ENCODE measurements at places on chromosomes 2 and 18.
A peak's percentile ranks its signal among the peaks of the same experiment; 100 is the strongest.

GRCh38 chr2:220224691-220225543, 597.5 kb downstream of the SLC4A3 start:
- DNase-seq: no peak

- no peak for DNase-seq
Measured at GRCh38 chr2:185255566-185255965, 483.0 kb upstream of the FSIP2 start.

- DNase-seq: no peak
Measured at GRCh38 chr2:3785220-3785889, 82.0 kb downstream of the DCDC2C start.

DNA sequence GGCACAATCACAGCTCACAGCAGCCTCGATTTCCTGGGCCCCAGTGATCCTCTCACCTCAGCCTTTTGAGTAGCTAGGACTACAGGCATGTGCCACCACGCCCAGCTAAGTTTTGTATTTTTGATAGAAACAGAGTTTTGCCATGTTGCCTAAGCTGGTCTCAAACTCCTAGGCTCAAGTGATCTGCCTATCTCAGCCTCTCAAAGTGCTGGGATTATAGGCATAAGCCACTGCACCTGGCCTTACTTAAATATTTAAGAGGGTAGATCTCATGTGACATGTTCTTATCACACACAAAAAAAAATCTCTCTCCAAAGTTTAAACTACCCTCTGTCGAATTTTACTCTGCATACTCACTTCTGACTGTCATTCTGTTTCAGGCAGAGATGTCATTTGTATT, 75.4 kb upstream of the CHRNA1 start:
- no peak for DNase-seq

DNA sequence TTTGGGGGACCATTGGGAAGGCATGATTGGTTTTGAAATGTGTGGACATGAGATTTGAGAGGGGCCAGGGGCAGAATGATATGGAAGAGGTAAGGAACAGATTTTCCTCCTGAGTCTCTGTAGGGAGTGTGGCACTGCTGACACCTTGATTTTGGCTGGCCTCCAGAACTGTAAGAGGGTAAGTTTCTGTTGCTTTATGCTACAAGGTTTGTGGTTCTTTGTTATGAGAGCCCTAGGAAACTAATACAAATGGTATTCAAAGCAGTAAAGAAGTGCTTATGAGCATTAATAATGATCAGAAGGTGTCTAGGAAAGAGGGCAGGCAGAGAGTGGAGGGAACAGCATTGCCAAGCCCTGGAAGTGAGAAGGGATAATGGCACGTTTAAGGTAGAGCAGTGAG, 574.3 kb upstream of the NXPH2 start:
- no peak for DNase-seq

GRCh38 chr18:68667121-68667520, 47.8 kb downstream of the TMX3 start:
- DNase-seq: no peak

GRCh38 chr18:61308004-61308403, 25.2 kb upstream of the CDH20 start:
- DNase-seq: no peak

DNA sequence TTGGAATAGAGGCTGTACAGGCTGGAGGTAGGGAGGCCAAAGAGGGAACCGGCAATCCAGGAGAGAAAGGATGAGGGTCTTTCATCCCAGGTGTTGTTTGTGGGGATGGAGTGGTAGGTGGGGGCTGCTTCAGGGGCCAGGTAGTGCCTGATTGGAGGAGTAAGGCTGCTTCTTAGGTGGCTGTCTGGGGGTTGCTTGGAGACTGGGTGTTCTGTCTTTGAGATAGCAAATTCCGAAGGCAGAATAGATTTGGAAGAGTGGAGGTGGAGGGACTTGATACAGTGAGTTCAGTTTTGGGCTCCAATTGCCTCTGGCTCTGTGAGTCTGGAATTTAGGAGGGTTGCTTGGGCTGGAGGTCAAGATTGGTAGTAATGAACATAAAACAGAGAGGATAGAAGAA, 5.9 kb downstream of the ZNF532 start:
- no peak for DNase-seq

DNA sequence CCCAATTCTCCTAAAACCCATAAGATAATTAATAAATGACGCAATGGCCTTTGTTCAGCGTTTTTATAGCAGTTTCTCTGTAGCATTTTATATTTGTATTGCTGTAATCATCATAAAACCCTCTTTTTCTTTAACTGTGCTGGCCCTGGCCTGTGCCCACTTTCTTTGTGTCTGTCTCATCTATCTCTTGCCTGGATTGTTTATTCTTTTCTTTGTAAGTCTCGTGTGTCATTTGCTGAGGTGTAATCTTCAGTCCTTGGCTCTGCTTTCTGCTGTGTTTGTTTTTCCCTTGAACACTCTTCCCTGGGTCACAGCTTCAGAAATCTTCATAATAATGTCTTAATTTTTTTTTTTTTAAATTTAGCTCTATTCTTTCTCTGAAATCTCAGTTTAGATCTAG, 525.8 kb upstream of the LINC00305 start:
- no peak for DNase-seq

DNA sequence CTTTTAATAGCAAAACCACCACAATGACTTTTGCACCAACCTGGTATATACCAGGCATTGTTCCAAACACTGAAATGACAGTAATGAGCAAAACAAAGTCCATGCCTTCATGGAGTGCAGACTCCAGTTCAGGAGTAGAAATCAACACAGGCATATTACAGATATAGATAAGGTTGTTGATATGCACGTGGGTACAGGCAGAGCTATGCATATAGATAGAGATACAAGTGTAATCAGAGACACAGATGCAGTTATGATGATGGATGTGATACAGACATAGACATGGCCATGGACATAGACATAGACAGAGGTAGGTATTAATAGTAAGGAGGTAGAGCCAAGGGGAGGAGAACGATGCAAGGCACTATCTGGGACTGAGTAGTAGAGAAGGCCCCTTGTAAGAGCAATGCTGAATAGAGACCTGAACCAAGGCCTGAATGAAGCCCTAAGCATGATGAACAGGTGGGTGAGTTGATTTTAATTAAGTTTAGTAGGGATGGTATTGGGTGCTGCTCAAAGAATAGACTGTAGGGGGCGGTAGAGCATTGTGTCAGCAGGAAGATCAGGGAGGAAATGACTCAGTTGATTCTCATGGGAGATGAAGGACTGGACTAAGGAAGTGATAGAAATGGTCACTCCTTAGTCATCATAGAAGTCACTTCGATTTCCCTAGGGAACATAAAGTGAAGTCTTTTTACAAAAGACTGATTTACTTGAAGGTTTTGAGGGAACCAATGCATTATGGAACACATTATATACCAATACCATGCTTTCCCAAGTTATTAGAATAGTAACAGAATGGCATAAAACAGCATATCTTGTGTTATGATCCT, 39.4 kb downstream of the CMPK2 start:
- peak; percentile 72 for DNase-seq

DNA sequence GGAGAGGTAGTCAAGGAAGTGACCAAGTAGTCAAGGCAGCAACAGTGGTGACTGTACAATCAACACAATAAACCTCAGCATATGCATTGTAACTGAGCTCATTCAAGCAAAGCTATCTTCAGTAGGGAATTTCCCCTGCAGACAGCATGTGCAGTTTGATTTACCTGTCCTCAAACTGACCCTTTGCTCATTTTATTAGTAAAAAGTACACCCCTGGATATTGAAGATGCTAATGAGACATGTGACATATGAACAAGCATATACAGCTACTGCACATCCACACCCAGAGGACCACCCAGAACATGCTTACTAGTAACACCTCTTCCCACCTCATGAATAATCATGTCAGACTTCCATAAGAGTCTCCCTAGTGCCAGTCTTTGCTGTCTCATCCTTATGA, 15.4 kb downstream of the C2orf81 start:
- no peak for DNase-seq

GRCh38 chr2:139544186-139544851, 764.1 kb upstream of the NXPH2 start:
- DNase-seq: no peak

GRCh38 chr18:33812186-33812585, 234.2 kb downstream of the ASXL3 start:
- no peak for DNase-seq

- DNase-seq: no peak
Measured at GRCh38 chr2:28568036-28568435, 72.2 kb downstream of the PLB1 start.

DNA sequence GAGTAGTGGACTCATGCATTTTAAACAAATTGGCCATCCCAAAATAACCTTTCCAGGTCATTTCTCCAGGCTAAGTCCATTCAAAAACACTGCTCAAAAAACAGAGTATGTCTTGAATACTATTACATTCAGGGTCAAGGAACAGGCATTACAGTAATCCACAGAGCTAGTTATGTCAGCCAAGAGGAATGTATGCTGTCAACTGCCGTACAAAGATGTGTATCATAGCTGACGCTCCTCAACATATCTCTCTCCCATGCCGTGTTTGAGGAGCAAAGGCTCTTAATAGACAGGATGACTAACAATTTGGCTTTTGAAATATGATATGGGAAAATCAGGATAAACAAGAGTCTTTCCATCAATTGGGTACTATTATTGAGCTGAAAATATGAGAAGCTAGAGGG, 68.8 kb upstream of the KCTD1 start:
- no peak for DNase-seq
